ENCODE measurements at places on chromosomes 3 and 15. TPM values are rescaled to one million over a fixed set of nuclear protein-coding genes. Genes with fewer than 3 reads are reported as not detected.

GRCh38 chr3:40432793-40433192, 24.3 kb upstream of the RPL14 start:
- H3K27me3 ChIP-seq, result no peaks in the 10 kb centered on the region
- H3K27ac ChIP-seq, result no peak overlapping the region
- H3K36me3 ChIP-seq, result no peaks in the 10 kb centered on the region
- DNase-seq, result no peak
- no peaks in the 10 kb centered on the region for H3K4me1 ChIP-seq
- H3K4me3 ChIP-seq, result no peak overlapping the region

The CADM2 gene
- total RNA-seq, result 9.6 TPM

DNA sequence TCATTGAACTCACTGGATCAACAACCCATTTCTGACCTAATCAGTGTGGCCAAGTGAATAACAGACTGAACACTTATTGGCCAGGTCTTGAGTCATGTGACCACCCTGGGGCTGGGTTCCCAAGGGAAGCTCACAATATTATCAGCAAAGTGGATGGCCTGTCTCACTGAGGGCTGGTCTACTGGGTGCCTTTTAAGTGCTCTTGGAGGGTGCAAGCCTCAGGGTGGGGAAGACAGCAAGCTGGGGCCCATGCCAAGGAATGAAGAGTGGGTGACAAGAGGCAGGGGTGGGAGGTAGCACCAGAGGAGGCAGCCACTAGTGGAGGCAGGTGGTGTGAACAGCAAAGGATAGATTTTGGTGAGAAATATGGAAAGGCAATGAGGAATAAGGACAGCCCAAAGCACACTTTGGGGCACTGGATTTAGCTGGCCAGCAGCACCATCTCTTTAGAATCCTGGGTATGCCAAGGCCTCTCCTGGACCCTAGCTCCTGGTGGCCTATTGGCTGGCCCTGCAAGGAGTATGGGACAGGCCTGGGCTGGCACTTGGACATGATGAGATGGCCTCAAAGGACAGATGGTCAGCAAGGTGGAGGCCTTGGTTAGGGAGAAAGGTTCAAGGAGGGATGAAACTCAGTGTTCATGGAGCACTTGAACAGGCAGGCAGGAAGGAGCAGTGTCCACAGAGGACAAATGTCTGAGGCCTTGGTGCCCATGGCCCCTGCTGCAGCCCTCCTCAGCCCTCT, 34.2 kb downstream of the HMCES start:
- H3K27me3 ChIP-seq, result no peaks in the 10 kb centered on the region
- no peak overlapping the region for H3K4me3 ChIP-seq
- no peaks in the 10 kb centered on the region for H3K36me3 ChIP-seq
- DNase-seq, result no peak

The MITF gene
- 141 TPM for total RNA-seq

DNA sequence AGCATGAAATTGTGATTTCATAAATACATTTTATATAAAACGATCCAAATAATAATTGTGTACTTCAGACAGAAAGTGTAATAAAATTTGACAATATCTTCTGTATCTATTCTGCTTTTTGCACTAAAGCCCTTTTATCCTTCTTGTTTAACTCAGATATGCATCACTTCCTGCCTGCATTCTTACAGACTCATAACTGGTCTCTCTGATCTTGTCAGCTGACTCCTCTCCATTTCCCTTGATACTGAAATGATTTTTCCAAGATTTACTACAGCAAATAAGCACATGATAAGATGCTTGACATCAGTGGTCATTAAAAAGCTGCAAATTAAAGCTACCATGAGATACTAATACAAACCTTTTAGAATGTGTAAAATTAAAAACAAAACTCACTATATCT, 25.3 kb upstream of the SI start:
- no peak for DNase-seq
- no peaks in the 10 kb centered on the region for H3K36me3 ChIP-seq
- H3K27ac ChIP-seq, result no peak overlapping the region
- no peak overlapping the region for H3K4me3 ChIP-seq
- no peaks in the 10 kb centered on the region for H3K27me3 ChIP-seq

DNA sequence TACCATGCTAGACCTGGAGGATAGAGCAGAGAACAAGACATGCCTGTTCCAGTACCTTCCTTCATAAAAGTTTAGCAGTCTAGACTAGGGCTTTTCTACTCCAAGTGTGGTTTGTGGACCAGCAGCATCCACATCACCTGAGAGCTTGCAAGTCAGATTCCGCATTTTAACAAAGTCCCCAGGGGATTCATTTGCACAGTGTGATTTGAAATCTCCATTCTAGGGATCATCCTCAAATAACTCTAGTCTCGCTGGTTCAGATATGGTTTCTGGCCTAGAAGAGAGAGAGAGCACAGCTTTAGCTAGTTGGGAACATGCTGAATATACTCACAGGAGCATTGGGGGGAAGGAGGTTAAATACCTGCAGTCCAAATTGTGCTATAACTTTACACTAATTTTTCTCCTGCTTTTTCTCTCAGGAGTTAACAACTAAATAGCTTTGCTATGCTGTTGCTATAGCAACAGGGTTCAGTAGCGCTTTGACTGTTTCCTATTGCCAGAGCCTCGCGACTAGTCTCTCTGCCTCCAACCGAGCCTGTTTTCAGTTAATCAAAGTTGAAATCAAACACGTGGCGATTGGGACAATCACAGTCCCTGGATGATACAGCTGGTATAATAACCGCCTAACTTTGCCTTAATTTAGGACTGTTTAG, 64.0 kb upstream of the RASGRF1 start:
- H3K36me3 ChIP-seq, result no peaks in the 10 kb centered on the region
- DNase-seq, result no peak
- H3K4me3 ChIP-seq, result no peak overlapping the region
- no peak overlapping the region for H3K27ac ChIP-seq
- H3K27me3 ChIP-seq, result no peaks in the 10 kb centered on the region
- no peaks in the 10 kb centered on the region for H3K4me1 ChIP-seq

The B3GNT5 gene
- 4.4 TPM for total RNA-seq

Data from esophagus muscularis mucosa (tissue), 4 donors.